Dorsolateral prefrontal cortex (tissue), 122 donors: ENCODE measurements at places on chromosomes 5 and 9. TPM values are rescaled to one million over a fixed set of nuclear protein-coding genes. Genes with fewer than 3 reads are reported as not detected.

NUTM2F gene
- not detected for total RNA-seq

PCDHGA6 gene
- total RNA-seq, result 9.3 TPM

VDAC1 gene
- 243 TPM for total RNA-seq

PRXL2C gene
- total RNA-seq, result 5.1 TPM

TAF11L6 gene
- not detected for total RNA-seq

ZNF366 gene
- 4.8 TPM for total RNA-seq

HAPLN1 gene
- total RNA-seq, result 4.1 TPM

INSL4 gene
- total RNA-seq, result not detected

- no peak for DNase-seq
Observed at GRCh38 chr9:136925414-136926153, 19.0 kb downstream of the FBXW5 start.

DNA sequence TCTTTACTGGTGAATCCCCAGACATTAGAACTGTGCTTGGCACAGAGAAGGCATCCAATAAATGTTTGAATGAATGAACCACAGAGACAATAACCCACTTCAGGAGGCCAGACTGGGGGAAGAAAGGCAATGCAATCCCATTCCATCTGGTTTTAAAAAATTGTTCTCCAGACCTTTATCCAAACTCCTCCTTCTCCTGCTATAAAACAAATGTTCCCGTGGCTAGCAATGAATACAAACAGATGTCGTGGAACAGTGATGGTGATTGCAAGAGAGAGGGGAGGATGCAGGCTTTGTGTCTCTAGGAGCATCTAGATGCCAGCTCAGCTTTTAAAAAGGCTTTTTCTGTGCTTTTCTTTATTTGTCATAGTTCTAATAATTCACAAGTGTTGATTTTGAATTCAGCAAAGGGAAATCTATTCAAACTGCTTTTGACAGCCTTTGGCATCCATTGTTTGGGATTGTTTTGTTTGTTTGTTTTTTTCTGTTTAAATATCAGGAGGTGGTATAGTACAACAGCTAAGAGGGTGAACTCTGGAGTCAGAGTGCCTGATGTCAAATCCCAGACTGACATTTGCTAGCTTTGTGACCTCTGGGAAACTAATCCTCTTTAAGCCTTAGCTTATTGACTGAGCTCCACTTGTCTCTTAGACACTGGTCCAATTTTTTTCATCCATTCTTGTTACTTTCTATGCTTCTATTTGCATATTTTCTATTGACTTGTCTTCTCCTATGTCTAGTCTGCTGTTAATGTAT, 59.1 kb downstream of the TNFSF15 start:
- no peak for DNase-seq

GRCh38 chr9:88011005-88011766, 36.9 kb upstream of the CDK20 start:
- no peak for DNase-seq

- no peak for DNase-seq
Observed at GRCh38 chr5:160268121-160268520, 38.8 kb downstream of the FABP6 start.

- no peak for DNase-seq
Observed at GRCh38 chr5:132147663-132148062, 74.1 kb downstream of the CSF2 start.

DNA sequence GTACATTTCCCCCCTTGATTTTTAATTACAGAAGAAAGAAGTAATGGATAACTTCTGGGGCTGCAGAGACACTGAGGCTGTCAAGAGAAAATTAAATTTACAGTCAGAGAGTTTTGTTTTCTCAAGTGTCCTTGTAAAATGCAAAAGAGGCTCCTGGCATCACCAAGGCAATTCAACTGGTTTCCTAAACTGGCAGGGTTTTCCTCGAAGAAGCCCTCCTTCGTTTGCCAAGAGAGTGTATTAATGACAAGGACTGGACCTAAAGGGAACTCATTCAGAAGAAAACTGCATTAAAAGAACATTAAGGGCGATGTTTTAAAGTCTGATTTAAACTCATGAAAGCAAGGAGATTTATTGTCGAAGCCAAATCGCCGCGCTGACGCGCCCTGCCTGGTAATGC, 476.9 kb downstream of the ZSWIM6 start:
- no peak for DNase-seq

DNA sequence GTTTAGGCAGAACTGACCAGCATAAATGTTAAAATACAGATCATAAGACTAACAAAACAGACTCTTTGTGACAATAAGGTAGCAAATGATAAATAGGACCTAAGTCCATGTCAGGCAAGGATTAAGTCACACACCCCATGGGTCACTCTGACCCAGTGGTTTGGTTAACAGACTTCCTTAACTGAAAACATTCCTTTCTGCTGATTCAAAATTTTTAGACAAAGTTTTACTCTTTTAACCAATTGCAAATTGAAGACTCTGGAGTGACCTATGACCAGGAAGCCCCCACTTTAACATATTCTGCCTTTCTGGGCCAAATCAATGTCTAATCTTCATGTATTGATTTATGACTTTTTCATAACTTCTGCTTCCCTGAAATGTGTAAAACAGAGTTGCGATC, 4.9 kb upstream of the NXNL2 start:
- DNase-seq, result no peak

DNA sequence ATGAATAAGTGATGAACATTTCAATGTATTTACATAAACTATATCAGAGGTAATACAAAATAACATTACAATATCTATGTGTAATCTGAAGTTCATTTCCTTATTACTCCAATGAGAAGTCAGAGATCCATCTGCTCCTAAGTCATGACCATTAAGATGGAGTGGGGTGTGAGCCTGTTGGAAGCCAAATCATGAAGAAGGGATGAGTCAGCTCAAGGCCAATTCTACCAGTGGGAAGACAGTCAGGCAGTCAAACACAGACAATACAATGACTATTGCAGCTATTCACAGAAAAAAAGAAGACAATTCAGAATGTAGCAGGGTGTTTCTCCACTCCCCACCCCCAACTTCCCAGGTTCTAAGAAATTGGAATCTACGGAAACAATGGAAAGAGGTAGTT, 155.0 kb downstream of the NFIB start:
- DNase-seq, result no peak

DNA sequence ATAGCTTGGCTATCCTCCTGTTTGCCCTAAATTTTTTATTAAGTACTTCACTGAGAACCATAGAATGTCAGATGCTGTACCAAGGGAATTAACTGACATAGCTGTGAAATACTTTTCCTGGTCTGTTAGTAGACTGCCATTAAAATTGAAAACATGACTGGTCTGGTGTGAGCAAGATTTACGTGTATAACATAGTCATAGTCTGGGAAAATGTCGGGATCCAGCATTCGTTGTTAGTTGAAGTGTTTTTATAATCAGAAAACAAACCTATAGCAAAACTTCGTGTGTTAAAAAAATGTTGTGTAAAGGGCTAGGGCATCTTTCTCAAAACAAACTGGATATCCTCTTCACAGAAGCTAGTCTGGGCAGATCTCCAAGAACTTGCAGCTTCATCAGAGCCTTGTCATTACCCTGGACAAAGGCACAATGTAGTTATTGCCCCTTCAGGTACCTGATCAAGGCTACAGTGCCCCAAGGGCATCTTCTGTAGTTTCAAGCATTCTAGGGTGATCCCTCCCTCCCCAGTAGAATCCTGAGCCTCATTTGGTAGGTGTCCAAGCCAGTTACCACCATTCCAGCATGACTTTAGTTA, 454.2 kb upstream of the SGCD start:
- DNase-seq, result no peak

DNA sequence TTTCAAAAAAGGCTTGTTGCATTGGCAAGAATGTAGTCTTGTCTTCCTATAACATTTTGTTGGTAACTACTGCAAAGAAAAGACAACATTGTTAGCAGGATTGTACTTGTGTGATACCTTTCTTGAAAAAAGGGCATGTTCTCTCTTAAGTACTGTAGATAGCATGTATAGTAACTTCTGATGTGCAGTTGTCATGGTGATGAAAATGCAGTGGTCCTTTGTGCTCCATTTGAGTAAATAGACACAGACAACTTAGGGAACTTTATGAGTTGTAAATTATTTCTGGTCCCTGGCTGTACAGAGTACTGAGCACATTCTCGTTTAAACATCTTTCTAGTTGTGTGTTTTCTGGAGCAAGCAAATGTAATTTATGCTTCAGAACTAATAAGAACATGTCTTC, 103.3 kb downstream of the CD180 start:
- no peak for DNase-seq

GRCh38 chr5:10578869-10579268, 15.0 kb downstream of the ANKRD33B start:
- DNase-seq, result no peak

DNA sequence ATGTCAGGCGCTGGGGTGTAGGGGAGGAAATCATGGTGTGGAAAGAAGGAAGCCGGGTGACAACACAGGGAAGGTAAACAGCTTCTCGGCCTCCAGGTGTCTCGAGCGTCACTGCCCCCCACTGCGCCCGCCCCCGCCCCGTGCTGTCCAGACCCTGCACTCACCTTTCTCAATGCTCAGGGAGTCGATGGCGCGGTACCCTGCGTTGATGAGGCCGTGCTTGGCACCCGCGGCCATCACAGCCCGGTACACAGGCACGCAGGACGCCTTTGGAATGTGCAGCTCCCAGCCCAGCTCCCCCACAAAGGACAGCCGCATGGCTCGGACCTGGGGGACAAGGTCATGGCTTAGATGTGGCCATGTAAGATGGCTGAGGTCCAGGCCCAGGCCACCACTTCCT, 35.2 kb downstream of the DBH start:
- no peak for DNase-seq

DNA sequence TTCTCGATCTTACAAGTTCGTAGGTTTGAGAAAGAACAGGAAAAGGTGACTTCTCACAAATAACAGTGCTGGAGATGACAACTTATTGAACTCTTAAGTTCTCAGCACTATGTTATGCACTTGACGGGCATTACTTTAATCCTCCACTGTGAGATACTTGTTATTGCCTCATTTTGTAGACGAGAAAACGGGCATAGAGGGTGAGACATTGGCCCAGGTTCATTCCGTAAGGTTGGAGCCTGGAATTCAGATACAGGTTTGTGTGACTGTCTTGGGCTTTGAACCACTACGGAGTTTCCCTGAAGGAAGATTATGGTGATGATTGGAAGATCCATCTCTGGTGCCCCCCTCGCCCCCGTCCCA, 657 bp downstream of the MAT2B start:
- DNase-seq, result no peak

DNA sequence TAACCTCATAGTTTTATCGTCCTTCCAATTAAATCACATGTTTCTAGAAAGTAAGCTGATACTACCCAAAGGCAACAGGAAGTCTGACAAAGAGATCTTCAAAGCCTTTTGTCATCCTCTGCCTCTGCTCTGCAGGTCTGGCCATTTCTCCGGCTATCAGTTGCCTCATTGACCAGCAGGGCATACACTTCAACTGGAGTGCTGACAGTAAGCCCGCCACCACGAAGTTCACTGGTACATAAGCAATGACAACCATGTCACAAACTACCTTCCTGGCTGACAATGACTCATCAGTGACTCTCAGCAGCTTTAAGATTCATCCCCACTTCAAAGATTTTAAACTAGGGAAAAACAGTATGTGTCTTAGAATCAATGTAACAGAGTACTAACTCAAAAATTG, 20.6 kb downstream of the SPTLC1 start:
- no peak for DNase-seq

DNA sequence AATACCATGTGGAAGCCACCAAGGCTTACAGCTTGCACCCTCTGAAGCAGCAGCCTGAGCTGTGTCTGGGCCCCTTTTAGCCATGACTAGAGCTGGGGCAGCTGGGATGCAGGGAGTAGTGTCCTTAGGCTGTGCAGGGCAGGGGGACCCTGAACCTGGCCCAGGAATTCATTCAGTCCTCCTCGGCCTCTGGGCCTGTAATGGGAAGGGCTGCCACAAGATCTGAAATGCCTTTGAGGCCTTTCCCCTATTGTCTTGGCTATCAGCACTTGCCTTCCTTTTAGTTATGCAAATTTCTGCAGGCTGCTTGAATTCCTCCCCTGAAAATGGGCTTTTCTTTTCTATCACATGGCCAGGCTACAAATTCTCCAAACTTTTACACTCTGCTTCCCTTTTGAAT, 9.0 kb downstream of the GPR150 start:
- no peak for DNase-seq

DNA sequence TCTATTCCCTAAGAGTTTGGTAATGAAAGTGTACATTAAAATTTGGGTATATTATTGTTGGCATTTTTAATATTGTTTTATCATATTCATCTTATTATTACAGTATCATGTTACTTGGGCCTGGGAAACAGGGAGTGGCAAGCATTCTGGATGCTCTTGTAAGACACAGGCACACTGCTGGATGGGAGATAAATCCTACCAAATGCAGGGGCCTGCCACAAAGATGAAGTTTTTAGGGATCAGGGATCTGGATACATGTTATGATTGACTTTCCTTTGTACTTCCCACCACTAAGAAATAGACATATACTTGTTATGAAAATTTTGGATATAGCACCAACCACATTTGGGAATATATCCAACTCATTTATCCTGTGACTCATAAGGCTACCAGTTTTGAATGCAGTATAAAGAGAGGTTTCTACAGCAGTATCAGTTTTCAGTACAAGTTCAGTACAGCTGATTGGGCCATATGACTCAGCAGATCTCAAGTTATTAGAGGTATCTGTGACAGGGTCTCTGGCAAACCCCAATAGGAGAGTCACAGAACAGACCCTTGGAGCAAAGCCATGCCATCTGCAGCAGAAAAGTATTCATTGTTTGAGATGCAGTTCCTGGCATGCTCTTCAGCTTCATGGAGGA, 360.1 kb downstream of the DMAC1 start:
- no peak for DNase-seq

DNA sequence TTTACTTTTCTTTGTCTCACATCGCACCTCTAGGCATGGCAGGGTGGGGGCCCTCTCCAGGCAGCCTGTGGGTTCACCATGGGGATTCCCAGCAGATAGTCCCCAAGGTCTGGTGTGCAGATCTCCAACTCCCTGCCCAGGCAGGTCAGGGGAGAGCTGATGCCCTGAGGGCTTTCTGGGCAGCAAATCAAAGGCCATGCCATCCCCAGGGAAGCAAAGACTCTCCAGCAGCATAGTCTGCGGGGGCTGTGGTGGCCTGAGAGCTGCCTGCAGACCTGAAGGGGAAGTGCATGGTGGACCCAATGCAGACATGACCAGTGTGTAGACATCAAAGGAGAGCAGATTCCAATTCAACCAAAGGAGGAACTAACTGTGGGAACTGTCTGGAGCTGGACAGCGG, 7.7 kb downstream of the NEURL1B start:
- DNase-seq, result no peak

DNA sequence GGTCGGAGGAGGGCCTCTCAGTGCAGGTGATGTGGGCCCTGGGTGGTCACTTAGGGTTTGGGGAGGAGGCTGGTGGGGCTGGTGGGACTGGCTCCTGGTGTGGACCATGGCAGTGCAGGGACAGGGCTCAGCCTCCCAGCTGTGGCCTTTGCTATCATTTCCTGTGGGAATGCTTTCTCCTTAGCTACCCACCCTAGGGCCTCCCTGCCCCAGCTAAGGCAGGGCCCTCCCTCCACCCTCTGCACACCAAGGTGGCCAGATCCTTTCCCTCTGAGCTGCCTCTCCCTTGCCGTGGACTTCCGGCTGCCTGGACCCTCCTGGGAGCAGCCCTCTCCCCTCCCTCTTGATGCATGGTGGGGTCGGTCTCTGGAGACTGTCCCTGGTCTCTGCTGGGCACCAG, 22.7 kb upstream of the ARSI start:
- no peak for DNase-seq

GRCh38 chr5:126846744-126847455, 70.0 kb downstream of the LMNB1 start:
- no peak for DNase-seq
